Activated naive CD8-positive, alpha-beta T cell treated with anti-CD3 and anti-CD28 coated beads, Interleukin-2, amount 50 U/mL, for 16 hours (primary cell): ENCODE measurements at places on chromosomes 4 and X.

DNA sequence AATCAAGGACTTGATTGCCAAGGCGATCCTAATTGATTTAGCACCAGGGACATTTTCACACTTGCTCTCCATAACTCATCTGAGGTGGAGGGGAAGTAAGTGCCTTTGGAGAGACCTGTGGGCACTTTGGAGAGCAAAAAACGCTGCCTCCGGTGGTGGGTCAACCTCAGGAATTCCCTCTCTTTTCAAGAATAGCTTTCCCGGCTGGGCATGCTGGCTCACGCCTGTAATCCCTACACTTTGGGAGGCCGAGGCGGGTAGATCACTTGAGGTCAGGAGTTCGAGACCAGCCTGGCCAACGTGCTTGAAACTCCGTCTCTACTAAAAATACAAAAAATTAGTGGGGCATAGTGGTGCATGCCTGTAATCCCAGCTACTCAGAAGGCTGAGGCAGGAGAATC, 49.2 kb downstream of the PRPS1 start:
- no peak for DNase-seq

GRCh38 chr4:93646233-93646930, 182.2 kb upstream of the ATOH1 start:
- DNase-seq = no peak

DNA sequence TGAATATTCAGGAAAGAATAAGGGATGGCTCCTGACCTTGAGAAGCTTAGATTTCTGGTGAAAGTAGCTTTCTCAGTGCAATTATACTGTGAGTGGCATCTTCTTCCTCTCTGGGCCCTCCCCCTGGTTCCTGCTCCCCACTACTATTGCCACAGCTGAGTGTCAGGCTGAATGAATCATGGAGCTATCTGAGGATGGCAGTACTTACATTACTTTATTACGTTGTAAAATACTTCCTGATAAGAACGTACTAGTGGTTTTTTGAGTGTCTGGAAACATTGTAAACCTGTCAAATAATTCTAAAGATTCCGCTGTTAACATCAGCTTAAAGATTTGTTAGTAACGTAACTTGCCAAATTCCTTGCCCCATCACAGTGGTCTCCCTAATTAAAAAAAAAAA, 36.2 kb downstream of the ARHGAP10 start:
- DNase-seq = no peak

GRCh38 chrX:40109288-40110008, 11.7 kb upstream of the BCOR start:
- no peak for DNase-seq

DNA sequence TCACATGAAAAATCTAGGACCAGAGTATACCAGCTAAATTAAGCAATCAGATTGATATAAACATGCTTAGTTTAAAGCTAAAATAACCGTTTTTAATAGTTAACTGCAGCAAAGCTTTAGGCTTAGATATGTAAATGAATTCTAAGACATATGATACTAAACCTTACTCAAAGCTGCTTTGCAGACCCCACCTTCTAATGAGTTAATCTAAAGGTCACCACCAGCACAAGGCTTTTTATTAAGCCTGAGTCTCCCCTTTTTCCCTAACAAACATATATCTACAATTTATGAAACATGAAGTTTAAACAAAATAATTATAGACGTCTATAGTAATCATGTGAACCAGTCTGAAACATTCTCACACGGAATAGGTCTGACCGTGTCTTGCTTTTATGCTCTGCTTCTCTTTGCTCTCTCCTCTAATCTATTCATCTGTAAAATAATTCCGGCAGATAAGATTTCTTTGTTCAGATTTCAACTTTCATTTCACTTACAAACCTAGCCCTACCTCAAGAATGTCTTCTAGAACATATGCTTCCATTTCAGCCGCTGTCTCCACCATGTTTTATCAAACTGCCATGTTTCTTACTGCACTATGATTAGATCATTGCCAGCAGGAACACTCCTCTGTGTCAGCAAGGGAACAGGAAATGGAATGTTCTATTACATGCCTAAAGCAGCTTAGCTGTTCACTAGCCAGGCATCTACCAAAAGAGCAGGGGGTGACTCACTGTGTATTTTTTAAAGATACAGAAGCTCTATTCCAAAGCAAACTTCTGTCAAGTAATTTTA, 35.9 kb downstream of the ANKRD17 start:
- DNase-seq = no peak

DNA sequence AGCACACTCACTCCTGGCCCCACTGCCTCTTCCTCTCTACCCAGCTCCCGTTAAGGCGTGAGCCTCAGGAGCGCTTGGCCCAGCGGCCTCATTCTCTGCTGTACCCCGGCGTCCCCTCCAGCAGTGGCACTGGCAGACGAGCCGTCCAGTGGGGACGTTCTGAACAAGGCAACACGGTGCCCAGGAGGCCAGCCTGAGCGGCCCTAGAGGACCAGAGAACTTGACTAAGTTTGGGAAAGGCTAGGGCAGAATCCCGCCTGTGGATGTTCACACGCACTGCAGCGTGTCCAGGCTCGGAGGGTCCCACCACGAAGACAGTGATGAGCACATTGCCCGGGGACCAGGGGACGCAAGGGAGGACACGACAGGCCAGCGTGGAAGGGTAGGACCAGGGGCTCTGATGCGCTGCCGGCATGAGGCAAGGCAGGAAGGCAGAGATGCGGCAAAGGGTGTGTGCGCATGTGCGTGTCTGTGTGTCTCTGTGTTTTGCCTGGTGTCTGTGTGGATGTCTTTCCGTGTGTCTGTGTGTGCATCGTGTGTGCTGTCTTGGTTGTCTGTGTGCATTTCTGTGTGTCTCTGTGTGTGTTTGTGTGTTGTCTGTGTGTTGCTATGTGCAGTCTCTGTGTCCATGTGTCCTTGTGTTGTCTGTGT, 89.4 kb downstream of the ABLIM2 start:
- no peak for DNase-seq

GRCh38 chr4:159159611-159160010, 56.7 kb downstream of the RAPGEF2 start:
- no peak for DNase-seq

DNA sequence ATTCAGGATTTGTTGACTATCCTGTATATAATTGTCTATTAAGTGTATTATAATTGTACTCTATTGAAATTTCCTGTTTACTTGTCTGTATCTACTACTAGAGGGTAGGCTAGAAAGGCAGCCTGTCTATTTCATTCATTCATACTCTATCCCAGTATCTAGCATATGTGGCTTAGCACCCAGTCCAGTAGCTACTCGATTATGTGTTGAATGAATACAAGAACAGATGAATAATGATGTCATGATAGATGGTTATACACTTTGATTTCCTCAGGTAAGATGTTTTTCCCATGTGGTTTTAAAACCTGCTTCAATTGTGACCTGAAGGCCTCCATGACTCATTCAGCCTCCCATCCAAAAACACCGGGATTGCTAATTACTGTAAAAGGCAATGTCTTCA, 68.0 kb downstream of the IL21 start:
- no peak for DNase-seq

GRCh38 chrX:39890807-39891206, 207.0 kb downstream of the BCOR start:
- no peak for DNase-seq

- no peak for DNase-seq
These were observed 609 bp upstream of the BCORL1 start for GRCh38 chrX:129981752-129982299.

DNA sequence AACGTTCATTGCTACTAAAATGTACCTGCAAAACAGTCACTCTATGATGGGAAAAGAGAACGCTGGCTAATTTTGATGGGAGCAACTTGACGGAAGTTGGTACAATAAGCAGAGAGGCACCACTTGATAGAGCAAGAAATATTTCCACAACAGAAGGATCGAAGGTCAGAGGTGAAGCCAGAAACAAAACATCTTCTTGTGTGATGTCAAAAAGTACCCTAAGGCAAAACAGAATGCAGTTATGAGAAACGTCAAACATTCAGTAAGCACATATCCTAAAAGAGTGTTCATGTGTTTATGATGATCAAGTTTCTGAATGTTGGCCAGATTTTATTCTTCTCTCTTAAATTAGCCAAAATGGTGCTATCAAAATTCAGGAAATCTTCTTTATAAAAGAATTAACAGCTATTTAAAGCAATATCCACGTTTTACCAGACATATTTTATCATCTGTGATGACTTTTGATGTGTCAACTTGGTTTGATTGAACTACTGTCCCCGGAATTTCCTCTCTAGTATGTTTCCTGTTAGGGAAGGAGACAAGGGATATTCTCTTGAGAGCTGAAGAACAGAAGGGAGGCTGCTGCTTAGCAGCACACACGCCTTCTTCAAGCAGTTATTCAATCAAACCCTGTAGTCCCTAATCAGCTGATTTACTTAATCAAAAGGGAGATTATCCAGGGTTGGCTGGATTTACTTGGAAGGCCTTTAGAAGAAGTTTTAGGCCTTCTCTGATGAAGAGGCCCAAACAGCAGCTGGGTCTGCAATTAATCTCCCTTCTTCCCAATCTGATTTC, 15.7 kb downstream of the AASDH start:
- no peak for DNase-seq
